ENCODE measurements at places on chromosomes 12 and 14.

DNA sequence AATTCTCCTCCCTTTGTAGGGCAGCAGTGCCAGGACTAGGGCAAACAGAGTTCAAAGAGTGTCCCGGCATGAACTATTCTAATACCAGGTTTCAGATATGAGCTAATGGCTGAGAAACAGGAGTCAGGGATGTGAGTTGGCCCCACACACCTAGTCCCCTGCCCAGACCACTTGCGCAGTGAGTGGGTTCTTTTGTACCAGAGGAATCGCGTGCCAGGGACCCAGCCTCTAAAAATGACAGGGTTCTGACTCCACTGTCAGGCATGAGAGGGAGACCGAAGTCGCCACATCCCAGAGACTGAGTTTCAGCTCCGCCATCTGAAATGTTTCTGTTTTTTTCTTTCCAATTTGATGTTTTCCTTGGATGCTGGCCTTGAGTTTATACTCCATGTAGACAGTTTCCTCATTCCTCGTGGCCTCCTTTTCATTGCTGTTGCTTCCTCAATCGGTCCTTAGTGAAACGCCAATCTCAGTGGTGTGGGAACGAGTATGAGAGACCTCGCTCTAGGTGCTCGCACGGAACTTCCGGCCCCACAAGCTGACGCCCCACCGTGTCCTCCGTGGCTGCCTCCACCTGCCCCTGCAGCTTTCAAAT lies 31.5 kb downstream of the FBXL14 start:
- DNase-seq = no peak

DNA sequence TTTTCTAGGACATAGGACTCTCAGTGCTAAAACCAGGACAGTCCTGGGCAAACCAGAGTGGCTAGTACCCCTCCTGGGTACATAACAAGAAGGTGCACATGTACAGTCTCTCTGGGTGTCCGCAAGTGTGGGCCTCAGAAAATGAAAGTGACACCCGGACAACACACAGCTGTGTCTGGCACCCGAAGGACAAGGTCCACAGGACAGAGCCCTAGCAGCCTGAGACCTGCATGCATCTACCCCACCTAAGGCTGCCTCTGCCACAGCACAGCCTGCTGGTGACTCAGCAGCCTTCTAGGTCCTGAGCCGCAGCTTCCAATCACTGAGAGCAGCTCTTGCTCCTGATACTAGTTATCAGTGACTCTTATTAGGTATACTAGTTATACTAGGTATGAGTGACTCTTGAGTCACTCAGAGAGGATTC lies 784.1 kb upstream of the TBX3 start:
- no peak for DNase-seq

DNA sequence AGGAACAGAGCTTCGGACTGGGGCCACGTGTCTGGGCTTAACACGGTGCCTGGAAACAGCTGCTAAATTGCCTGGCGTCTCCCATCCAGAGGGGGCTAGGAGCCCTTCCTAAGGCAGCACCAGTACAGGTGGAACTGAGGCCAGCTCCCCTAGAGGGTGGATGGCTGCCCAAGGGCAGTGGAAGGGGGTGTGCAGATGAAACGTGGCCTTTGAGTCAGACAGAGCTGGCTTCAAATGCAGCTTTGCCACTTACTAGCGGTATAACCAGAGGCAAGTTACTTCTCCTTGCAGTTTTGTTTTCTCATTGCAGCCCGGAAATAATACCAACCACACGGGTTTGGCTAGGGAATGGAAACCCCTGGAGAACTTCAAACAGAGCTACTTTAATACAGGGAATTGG lies 59.3 kb upstream of the SLC24A4 start:
- DNase-seq = no peak

GRCh38 chr12:22188431-22188830 lies 142.4 kb downstream of the CMAS start:
- no peak for DNase-seq

DNA sequence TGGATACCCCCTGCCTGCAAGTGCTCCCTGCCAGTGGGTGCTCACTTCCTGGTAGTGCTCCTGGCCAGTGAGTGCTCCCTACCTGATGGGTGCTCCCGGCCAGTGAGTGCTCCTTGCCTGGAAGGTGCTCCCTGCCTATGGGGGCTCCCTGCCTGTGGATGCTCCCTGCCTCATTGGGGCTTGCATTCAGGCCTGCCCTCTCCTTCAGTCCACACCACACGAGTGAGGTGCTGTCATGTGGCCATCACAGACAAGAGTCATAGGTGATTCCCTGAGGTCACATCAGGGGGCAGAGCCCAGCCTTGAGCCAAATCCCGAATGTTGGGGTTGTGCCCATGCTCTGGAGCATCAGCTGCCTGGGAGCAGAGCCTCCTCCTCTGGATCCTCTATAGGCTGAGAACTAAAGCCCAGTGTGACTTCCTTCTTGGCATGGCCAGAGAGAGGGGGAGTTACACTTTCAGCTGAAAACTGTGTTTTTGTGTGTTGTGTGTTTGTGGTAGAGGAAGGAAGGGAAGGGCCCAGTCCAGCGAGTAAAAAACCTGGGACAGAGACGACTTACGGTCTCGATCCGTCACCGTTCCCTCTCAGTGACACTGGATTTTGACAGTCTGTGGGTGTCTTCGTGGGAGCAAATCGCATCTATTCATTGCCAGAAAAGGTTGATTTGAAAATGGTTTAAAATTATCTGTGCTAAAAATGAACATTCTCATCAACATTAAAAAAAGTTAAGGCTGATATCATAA lies 136.0 kb downstream of the ADGRD1 start:
- no peak for DNase-seq

GRCh38 chr12:104998423-104999346 lies 12.6 kb downstream of the NOPCHAP1 start:
- no peak for DNase-seq

- no peak for DNase-seq
Measured at GRCh38 chr14:78933948-78934524, 763.9 kb downstream of the NRXN3 start.

DNA sequence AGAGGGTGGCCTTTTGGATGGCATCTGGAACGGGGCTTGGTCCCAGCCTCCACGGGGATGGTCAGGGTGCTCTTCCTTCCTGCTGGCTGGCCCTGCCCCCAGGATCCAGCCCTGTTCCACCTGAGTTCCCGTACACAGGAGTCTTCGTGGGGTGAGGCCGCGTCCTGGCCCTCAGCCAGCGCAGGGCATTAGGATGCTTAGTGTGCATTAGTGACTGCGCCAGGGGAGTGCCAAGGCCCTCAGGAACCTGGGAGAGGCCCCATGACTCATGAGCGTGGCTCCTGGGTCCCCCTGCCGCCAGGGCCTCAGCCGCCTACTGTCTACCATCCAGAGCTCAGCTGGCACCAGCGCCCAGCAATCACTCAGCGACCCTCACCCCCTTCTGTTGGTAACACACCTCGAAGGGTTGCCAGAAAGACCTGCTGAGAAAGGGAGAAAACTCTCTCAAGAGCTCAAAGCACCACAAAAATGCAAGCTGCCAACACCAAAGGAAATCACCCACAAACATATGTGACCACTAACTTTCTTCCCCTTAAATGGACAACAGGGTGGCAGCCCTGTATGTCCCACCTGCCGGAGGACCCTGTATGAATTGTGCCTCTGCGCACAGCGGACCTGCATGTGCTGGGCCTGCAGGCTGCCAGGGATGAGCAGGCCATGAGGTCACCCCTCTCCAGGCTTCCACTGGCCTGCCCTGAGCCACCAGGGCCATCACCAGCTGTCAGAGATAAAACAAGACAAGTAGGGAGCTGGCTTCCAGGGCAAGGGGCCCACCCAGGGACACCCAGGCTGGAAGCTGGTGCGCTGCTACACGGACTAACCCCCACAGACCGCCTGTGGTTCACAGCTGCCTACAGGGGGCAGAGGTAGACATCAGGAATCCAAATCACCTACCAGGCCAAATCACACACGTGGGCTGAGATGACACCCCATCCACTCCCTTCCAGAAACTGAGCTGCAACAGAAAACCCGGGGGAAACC lies 28.7 kb downstream of the CCDC85C start:
- DNase-seq = no peak

DNA sequence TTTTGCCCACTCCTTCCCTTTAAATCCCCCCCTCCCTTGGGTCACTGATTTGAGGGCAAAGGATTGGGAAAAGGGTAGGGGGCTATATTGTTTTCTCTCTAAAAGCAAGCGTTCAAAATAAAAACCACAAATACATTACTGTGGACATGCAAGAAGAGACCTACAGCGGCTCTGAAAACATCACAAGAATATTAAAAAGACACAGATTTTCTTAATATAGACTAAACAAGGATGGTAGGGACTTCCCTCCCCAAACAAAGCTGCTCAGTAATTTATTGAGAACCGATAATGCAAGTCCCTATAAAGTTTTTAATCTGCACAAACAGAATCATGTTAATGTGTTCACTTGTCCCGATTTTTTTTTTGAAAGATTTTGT lies 12.9 kb downstream of the TBX3 start:
- DNase-seq = no peak

DNA sequence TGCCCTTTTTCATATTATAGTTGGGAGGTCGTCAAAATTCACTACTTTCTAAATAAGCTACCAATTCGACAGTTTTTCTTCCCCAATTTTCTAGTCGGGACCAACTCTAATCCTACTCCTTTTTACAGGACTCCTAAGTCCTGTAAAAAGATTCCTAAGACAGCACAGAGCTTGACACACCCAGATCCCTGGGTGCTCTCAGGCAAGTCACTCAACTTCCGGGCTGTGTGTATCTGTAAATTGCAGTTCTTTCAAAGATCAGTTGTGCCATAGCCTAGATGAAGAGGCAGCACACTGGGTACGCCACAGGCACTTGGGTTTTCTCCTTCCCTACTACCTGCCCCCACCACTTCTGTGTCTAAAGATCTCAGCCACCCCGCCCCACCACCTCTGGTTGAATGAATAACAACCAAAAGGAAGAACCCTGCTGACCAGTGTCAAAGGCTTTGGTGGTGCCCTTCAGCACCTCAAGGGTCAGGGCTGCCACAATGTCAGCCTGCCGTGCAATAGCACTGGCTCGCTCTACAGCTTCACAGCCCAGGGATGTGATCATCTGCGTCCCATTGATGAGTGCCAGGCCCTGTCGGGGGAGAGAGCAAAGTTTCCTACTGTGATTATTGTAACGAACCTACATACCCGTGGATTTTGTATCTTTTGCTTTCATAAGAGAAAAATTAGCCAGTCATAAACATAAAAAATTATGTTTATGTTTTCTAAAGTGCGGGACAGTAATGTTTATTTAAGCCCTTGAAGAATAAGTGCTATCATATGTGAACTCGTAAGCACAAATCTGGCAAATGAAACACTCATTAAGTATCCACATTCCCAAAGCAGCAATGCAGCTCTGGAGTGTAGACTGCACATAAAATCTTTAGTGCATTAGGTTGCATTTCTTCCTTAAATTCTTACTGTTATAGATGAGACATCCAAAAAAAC lies 9.2 kb downstream of the HAL start:
- no peak for DNase-seq

All from GM12878 (cell line).